HT1080 (cell line): ENCODE measurements at places on chromosomes 2 and 18. TPM values are rescaled to one million over a fixed set of nuclear protein-coding genes. Genes with fewer than 3 reads are reported as not detected.

Gene CD8B
- total RNA-seq, result not detected in 2 replicates

Gene SPC25
- 16.6 and 27.1 TPM in 2 replicates for total RNA-seq

Gene CHRND
- not detected in 2 replicates for total RNA-seq

Gene LIMS3
- total RNA-seq, result 4.1 and 6.4 TPM in 2 replicates

Gene SERPINB10
- total RNA-seq, result not detected in 2 replicates

Gene GREB1L
- total RNA-seq, result 3.0 and 4.1 TPM in 2 replicates

Gene CD28
- total RNA-seq, result 0.03 TPM in 1 of 2 replicates, not detected in the other

Gene IL1B
- 4.1 and 9.5 TPM in 2 replicates for total RNA-seq

Gene PRKAG3
- not detected in 2 replicates for total RNA-seq

Gene ITPRIPL1
- total RNA-seq, result 0.23 and 0.73 TPM in 2 replicates

Gene ANKRD30BL
- not detected in 2 replicates for total RNA-seq

Gene PRSS56
- total RNA-seq, result not detected in 2 replicates

Gene SCYGR3
- total RNA-seq, result not detected in 2 replicates

Gene FOXD4L1
- 0.05 TPM in 1 of 2 replicates, not detected in the other for total RNA-seq

Gene ARHGEF33
- 0.80 TPM in 1 of 2 replicates, not detected in the other for total RNA-seq

Gene RIF1
- 28.3 and 33.2 TPM in 2 replicates for total RNA-seq

Gene USP34
- 47.5 and 48.6 TPM in 2 replicates for total RNA-seq

Gene GPR55
- total RNA-seq, result 0.05 and 0.20 TPM in 2 replicates

Gene MXD1
- total RNA-seq, result 3.5 and 4.6 TPM in 2 replicates

Gene COL5A2
- 0.66 and 1.0 TPM in 2 replicates for total RNA-seq

Gene MOCOS
- 9.2 and 12.2 TPM in 2 replicates for total RNA-seq

Gene MAP3K19
- total RNA-seq, result not detected in 2 replicates

Gene CRYGC
- total RNA-seq, result 0.17 TPM in 1 of 2 replicates, not detected in the other

Gene NUP35
- 29.8 and 31.7 TPM in 2 replicates for total RNA-seq

Gene NBAS
- total RNA-seq, result 25.5 and 34.2 TPM in 2 replicates

Gene HRH4
- total RNA-seq, result not detected in 2 replicates

Gene DAW1
- 0.17 TPM in 1 of 2 replicates, not detected in the other for total RNA-seq

Gene IHH
- total RNA-seq, result not detected in 2 replicates

Gene TMEM247
- not detected in 2 replicates for total RNA-seq

Gene AQP4
- not detected in 2 replicates for total RNA-seq

Gene RNF125
- 2.1 and 2.3 TPM in 2 replicates for total RNA-seq

Gene ALS2
- 11.7 and 15.8 TPM in 2 replicates for total RNA-seq

Gene TACR1
- total RNA-seq, result not detected in 2 replicates

Gene FSIP2
- total RNA-seq, result not detected in 2 replicates

Gene CCDC178
- total RNA-seq, result 0.03 TPM in 1 of 2 replicates, not detected in the other

Gene CAD
- total RNA-seq, result 52.9 and 54.0 TPM in 2 replicates

Gene ASB18
- total RNA-seq, result not detected in 2 replicates

Gene RBM44
- 0.32 and 0.40 TPM in 2 replicates for total RNA-seq

Gene MARS2
- total RNA-seq, result 9.2 and 13.1 TPM in 2 replicates

Gene OTOF
- total RNA-seq, result not detected in 2 replicates

Gene PARD6G
- 3.3 and 3.9 TPM in 2 replicates for total RNA-seq

Gene RTP5
- not detected in 2 replicates for total RNA-seq

Gene GPR39
- total RNA-seq, result 5.6 and 6.9 TPM in 2 replicates

Gene KLHL41
- total RNA-seq, result not detected in 2 replicates

Gene NT5DC4
- not detected in 2 replicates for total RNA-seq

Gene ZNF514
- total RNA-seq, result 0.58 and 5.7 TPM in 2 replicates

Gene PID1
- total RNA-seq, result 4.4 and 4.6 TPM in 2 replicates

Gene AQP12B
- not detected in 2 replicates for total RNA-seq

Gene TTN
- total RNA-seq, result 0.03 and 0.23 TPM in 2 replicates

Gene YIPF4
- total RNA-seq, result 8.7 and 14.1 TPM in 2 replicates

Gene FAM237A
- total RNA-seq, result not detected in 2 replicates

Gene PCARE
- not detected in 2 replicates for total RNA-seq

Gene TOGARAM2
- total RNA-seq, result 0.17 and 0.59 TPM in 2 replicates

Gene EMILIN2
- total RNA-seq, result 2.5 and 4.4 TPM in 2 replicates
